ENCODE measurements at places on chromosomes 11 and 22.

GRCh38 chr22:48804811-48805301 is 1022.8 kb downstream of the BRD1 start:
- no peak for DNase-seq

GRCh38 chr11:44468345-44468988 is 97.0 kb upstream of the CD82 start:
- no peak for DNase-seq

GRCh38 chr11:117834068-117834810 is 9.7 kb upstream of the FXYD2 start:
- no peak for DNase-seq

DNA sequence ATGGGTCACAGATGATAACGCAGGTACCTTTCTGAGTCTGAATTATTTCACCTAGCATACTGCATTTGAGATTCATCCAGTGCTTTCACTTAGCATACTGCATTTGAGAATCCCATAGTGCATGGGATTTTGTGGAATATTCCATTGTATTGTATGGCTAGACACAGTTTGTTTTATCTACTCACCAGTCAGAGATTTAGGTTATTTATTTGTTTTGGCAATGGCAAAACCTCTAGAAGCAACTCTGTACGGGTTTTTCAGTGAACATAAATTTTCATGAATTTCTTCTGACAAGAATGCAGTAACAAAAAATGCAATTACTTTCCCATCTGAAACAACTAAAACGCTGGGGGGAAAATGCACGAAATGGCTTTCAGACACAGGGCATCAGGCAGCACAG is 24.3 kb downstream of the SCN4B start:
- DNase-seq = no peak

GRCh38 chr11:65124480-65125196 is 2.5 kb downstream of the MRPL49 start:
- DNase-seq = no peak

GRCh38 chr11:128532016-128532571 is 55.3 kb downstream of the ETS1 start:
- DNase-seq = no peak

- DNase-seq = no peak
Measured at GRCh38 chr22:20271114-20271994, 3.2 kb upstream of the RTN4R start.

DNA sequence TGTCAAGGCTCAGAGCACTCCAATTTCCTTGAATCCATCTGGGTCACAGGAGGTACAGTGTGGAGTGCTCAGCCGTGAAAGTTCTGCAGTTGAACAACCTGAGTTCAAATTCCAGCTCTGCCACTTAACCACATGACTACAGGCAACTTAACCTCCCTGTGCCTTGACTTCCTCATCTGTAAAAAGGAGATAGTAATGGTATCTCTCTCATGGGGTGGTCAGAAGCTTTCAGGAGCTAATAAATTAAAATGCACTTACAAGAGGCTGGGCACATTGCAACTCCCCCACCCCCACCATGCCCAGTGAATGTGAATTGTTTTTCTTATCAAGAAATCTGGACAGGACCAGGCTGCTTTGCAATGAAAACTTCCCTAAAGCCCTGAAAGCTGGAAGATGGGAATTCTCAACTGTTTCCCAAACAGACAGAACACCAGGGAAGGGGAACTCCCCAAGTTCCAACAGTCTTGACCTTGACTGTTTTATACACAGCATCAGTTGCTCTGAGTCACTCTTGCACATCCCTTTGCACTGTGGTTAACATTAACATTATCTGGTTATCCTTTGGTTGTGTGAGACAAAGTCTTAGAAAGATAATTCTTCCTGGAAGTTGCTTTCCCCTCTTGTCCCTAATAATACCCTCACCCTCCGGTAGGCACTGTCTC is 137.0 kb downstream of the SLC1A2 start:
- DNase-seq = no peak

GRCh38 chr11:72393303-72393702 is 41.0 kb downstream of the CLPB start:
- DNase-seq = no peak

Measured in NAMALWA (cell line).